Common myeloid progenitor, CD34-positive (primary cell): ENCODE measurements at places on chromosomes 16 and 17.

DNA sequence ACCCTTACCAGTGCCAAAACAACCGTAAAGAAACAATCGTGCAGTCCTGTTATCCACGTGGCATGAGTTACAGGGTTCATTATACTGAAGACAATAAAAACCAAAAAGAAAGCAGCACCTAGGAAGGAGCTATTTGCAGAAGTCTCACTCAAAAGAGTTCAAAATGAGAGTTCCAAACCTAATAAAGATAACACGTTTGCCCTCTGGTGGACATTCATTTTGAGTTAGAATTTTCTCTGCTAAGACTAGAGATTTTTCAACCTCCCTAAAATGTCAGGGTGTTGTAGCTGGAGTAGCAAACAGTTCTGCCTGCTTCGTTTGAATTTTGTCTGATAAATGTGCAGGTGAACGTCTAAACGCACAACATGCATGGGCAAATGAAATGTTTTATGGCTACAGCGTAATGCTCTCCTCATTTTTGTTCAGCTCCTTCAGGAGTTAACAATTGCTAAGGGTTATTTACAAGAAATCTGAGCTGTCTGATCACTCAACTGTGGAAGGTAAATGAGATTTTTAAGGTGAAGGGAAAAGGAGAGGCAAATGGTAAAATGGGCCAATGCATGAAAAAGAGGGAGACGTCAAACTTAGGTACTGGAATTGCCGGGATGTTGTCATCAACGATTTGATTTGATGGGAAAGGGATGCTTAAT is 1067.9 kb upstream of the EEF2KMT start:
- no peak for DNase-seq

GRCh38 chr17:3474212-3474611 is 1.6 kb upstream of the ASPA start:
- DNase-seq, result peak; percentile 18

DNA sequence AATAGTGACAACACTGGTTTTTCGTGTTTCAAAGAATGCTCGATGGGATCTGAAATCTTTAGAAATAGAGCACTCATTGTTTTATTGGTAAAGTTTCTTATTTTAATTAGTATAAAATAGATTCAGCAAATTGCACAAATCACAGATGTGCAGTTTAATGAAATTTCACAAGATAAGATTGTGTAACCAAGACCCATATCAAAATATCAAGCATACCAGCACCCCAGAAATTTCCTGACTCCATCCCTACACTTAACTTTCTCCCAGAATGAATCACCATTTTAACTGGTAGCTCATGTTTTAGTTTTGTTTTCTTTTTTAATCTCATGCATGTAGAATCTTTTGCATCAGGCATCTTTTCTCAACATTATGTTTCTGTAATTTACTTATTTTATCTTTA is 185.9 kb downstream of the KCNJ2 start:
- no peak for DNase-seq

DNA sequence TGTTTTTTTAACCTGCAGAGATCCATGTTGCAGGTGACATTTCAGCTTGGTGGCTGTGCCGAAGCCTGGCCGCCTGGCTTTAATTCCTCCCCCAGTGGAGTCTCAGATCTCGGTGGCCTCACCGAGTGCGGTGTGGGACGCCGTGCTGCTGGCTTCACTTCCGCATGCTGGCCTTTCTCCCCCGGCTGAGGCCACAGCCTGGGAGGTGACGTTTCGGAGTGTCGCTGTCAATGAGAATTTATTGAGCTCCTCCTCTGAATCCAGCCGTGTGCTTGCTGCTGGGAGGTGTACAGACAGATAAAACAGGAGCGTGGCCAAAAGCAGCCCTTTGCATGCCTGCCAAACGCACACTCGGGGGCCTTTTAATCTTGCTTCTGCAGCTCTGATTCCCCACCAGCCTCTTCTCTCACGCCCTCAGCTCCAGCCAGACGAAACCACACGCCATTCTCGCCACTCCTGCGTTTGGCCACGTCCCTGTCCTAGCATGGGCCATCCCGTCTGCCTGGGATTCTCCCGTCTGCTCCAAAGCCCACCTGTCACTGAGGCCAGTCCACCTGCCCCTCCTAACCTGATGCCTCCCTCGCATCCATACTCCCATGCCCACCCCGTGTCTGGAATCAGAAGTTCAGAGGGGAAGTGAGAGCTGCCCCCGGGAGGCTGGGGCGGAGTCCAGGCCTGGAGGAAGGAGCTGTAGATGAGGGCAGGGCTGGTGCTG is 3.6 kb downstream of the GSE1 start:
- DNase-seq, result peak; percentile 90

GRCh38 chr17:7589204-7589868 is 558 bp downstream of the SOX15 start:
- DNase-seq, result peak; percentile 87

- no peak for DNase-seq
Measured at GRCh38 chr17:49610883-49611584, 35.4 kb downstream of the NXPH3 start.
